ENCODE measurements at places on chromosomes 6 and 20.

DNA sequence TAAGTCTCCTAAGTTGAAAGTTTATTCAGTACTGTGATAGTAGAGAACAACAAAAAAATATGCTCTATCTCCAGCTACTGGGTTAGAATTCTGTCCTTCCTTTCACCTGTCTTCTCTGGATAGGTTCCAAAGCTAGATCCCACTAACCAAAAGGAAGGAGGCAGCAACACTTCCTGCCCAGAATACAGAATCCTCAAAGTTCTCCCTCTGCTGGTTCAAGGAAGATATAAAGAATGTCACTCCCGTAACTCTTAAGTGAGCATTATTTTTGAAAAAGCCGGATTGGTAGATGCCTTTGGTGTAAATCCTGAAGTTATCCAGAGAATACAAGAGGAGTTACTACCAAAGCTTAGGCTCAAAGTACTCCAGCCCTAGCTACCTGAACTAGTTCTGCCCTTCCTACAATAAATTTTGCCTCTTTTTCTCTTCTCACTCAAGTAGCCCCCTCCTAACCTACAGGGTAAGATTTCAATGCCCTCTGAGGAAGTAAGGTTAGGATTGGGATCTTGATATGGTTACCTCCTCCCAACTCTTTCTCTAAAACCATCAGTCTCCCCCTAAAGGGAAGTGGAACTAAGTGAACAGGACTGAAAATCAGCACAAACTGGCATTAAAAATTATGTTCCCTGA, 26.0 kb upstream of the CRIP3 start:
- no peak for DNase-seq

- DNase-seq = peak; percentile 75
Measured at GRCh38 chr6:129251669-129252376, 368.9 kb downstream of the LAMA2 start.

GRCh38 chr6:151637814-151638213, 144.0 kb downstream of the CCDC170 start:
- DNase-seq = no peak

- DNase-seq = no peak
Measured at GRCh38 chr6:148291876-148292275, 50.8 kb upstream of the SASH1 start.

DNA sequence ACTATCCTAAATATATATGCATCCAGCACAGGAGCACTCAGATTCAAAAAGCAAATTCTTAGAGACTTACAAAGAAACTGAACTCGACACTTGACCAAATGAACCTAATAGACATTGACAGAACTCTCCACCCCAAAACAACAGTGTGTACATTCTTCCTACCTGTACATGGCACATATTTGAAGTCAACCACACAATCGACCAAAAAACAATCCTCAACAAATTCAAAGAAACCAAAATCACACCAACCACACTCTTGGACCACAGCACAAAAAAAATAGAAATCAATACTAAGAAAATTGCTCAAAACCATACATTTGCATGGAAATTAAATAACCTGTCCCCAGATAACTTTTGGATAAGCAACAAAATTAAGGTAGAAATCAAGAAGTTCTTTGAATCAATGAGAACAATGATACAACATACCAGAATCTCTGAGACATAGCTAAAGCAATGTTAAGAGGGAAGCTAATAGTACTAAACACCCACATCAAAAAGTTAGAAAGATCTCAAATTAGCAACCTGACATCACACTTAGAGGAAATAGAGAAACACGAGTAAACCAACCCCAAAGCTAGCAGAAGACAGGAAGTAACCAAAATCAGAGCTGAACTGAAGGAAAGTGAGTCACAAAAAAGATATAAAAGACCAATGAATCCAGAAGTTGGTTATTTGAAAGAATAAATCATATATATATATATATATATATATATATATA, 12.5 kb upstream of the TREM1 start:
- no peak for DNase-seq

DNA sequence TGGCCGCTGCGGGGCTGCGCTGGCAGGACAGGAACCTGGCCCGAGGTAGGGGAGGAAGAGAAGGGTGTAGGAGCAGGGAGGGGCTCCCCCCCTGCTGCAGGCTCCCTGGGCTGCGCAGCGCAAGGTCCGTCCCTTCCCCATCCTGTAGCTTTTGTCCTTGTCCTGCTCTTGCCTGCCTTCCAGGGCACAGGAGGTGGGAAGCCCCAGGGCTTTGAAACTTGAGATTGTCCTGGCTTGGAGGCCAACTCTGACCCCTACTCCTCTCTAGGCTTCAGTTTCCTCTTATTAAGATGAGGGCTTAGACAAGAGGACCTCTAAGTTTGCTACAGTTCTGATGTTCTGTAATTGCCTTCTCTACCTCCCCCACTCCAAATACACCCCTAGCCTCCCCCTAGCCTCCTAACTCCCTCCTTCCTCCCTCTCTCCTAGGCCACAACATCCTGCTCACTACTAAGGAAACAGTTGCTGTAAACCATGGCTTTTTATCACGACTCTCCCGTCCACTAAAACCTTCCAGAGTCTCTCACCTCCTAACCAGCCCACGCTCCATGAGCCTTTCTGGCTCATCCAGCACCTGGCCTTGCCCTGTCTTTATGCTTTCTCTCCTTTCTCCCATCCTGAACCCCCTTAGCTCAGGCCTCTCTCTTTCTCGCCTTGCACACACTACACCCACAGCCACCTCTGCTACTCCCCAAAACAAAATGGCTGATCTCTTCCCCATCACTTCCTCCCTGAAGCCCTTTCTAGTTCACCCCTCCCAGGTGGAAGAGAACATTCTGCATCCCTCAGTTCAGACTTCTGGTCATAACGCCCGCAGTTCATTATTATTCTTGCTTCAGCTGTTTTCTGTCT, 10.2 kb downstream of the UNC5CL start:
- no peak for DNase-seq

DNA sequence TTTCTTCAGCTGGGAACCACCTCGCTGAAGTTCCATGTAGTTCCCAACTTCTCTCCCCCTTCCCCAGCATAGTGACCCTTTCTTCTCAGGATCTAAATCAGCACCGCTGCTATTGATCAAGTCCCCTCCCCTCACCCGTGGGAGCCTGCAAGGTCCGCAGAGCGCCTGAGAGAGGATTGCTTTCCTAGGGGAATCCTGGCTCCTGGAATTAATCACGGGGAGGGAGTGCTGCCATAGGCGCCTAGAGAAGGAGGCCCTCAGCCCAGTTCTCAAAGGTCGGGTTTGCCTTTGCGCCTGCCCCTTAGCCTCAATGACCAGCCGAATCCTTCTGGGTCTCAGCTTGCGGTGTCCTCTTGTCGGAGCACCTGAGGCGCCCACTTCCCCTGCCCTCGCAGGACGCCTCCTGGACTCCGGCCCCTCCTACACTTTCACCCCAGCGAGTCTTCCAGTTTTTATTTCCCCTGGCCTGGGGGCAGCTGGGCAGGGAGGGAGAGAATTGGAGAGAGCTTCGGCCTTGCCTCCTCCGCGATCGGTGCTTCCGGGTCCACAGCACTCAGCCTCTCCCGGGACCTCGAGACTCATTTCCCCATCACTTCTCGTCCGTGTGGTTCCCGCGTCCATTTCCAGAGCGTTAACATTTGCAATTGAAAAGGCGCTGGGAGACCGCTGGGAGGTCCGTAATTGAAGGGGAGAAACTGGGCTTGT, 3.1 kb upstream of the NKX2-2 start:
- DNase-seq = no peak

GRCh38 chr20:14093652-14094051, 98.3 kb downstream of the MACROD2 start:
- DNase-seq = no peak

GRCh38 chr20:38216201-38216600, 44.3 kb downstream of the KIAA1755 start:
- peak; percentile 55 for DNase-seq

GRCh38 chr6:99617131-99617530, 10.5 kb downstream of the PRDM13 start:
- no peak for DNase-seq

DNA sequence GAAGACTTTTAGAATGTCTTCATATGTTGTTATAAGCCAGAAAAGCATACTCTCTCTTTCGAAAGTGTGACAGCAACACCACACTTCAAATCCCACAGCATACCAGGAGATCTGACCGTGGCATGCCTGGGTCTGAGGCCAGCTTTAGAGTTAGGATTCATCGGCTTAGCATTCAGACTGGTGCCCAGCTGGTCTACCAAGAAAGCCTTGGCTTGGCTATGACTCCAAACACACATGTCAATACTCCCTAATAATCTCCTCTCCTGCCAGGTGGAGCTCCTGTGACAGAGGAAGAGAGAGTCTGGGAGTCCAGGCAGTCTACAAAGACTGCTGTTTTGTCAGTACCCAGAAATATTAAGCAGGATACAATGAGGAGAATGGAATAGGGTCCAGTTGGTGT, 77.1 kb upstream of the MAN1A1 start:
- DNase-seq = no peak

DNA sequence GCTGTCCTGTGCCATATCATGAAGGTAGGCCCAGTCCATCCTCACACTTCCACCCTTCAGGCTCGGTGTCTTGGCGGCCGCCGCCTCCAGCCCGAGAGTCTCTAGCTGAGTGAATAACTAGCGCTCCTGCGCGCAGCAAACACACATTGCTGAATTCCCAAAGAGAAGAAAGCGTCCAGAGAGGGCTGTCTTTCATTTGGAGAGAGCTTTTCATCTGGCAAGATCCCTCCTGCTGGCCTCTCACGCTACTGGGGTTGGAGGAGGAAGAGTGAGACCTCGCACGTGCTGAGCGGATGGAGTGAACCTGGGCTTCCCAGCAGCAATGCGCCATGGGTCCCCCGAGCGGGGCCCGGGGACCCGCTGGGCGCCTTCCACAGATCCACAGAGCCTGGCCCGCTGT, 73.2 kb downstream of the NCR2 start:
- no peak for DNase-seq

DNA sequence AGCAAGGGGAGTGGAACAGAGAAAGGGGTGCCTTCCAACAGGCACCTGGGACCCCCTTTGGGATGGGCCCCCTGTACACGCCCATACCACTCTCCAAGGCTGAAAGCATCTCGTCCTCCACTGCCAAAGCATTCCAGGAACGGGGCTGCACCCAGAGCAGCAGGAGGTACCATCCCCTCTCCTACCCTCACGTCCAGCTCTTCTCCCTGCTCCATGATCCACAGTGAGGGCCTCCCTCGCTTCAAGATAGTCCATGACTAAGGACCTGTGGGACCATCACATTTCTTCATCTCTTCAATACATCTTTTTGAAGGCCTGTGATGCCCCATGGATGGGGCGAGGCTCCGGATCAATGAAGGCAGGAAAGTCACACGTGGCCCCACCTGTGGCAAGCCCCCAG, 209.9 kb downstream of the ANKRD60 start:
- DNase-seq = peak; percentile 28

GRCh38 chr20:1664911-1665310, 7.3 kb upstream of the SIRPG start:
- no peak for DNase-seq

DNA sequence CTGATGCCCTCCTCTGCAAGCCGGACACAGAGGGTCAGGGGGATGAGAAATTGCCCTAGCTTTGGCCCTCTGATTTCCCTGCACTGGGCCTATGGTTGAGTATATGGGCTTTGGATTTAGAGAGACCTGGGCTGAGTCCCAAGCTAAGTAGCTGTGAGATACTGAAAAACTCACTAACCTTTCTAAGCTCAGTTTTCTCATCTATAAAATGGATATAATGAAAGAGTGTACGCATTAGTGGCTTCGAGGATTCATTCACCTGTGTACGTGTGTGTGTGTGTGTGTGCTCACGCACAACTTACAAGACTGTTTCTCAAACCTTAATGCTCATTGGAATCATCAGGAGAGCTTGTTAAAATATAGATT, 12.7 kb upstream of the RBPJL start:
- no peak for DNase-seq

DNA sequence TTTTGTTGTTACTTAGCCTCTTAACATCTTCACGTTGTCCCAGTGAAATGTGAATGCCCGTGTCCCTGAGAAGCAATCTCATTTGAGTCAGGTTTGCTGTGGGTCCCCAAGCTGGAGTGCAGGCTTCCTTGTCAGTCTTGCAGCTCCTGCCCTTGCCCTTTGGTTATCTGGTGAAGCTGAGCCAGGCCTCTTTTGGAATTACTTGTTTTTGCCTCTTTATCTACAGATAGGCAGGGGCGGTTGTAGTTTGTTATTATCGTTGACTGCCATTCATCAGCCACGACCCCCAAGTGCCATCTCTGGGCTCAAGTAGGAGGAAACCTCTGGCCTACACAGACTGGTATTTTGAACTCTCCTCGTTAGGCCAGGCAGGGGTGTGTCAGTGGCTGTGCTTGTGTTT, 2.2 kb downstream of the TMEM14C start:
- DNase-seq = no peak

DNA sequence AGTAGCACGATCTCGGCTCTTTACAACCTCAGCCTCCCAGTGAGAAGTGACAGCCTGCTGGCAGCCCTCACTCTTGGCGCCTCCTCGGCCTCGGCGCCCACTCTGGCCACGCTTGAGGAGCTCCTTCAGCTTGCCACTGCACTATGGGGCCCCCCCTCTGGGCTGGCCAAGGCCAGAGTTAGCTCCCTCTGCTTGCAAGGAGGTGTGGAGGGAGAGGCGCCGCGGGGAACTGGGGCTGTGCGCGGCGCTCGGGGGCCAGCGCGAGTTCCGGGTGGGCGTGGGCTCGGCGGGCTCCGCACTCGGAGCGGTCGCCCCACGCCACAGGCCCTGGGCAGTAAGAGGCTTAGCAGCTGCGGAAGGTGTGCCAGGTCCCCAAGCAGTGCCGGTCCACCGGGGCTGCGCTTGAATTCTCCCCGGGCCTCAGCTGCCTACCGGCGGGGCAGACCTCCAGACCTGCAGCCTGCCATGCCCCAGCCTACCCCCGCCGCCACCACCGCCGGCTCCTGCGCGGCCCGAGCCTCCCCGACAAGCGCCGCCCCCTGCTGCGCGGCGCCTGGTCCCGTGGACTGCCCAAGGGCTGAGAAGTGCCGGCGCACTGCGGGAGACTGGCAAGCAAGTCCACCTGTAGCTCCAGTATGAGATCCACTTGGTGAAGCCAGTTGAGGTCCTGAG, 22.0 kb upstream of the NUP153 start:
- DNase-seq = no peak

DNA sequence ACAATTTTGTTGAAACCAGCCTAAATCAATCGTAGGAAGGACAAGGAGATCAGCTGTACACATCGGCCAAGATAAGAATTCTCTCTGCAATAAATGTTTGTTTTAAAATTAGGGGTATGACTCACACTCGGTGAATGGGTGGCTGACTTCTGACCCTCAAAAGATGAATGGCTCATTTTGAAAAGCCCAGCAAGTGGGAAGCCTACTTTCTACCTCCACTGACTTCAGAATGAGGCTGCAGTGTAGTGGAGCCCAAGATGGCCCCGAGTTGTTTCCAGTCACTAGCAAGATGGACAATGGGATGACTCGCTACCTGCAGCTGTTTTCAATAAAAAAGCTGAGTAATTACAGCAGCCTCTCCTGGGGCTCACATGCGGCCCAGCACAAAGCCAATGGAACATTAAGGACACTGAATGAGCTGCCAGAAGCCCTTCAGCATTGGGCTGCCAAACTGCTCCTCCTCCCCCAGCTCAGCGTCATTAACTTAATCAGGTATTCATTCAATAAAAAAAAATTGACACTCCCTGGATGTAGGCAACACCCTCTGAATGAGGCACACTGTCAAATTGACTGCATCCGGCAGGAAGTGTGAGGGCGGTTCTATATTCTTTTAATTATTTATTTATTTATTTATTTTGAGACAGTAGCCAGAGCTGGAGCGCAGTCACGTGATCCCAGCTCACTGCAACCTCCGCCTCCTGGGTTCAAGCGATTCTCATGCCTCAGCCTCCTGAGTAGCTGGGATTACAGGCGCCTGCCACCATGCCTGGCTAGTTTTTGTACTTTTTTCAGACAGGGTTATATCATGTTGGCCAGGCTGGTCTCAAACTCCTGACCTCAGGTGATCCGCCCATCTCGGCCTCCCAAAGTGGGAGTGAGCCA, 107.3 kb downstream of the GMPR start:
- peak; percentile 83 for DNase-seq

Data from islet precursor cell (in vitro differentiated cells).